ENCODE measurements at places on chromosomes 4 and X. TPM values are rescaled to one million over a fixed set of nuclear protein-coding genes. Genes with fewer than 3 reads are reported as not detected.

SSX2B gene
- not detected for total RNA-seq

ZCCHC18 gene
- total RNA-seq = 5.1 TPM

STARD8 gene
- total RNA-seq = 1.00 TPM

SLC25A5 gene
- total RNA-seq = 224 TPM

CHIC1 gene
- 7.6 TPM for total RNA-seq

RS1 gene
- total RNA-seq = not detected

DMD gene
- total RNA-seq = 23.2 TPM

DNA sequence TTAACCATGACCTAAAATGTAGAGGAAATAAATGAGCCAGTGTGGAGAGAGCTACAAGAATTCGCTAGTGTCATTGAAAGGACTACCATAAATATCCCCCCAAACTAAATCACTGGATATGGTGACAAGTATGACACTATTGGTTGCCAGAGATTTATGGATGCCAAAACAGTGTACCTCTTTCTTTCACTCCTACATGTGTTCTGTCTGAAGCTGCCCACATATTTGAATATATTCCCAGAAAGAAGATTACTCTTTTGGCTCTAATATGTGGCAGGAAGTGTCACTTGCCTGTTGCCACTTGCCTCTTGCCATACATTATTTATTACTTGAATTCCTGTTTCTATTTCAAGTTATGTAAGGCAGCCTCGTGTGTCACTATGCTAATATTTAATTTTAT is 1573.6 kb downstream of the TECRL start:
- DNase-seq = no peak

GRCh38 chr4:152997288-152997687 is 61.2 kb downstream of the FHDC1 start:
- no peak for DNase-seq

GRCh38 chr4:119597377-119597776 is 31.2 kb downstream of the PDE5A start:
- no peak for DNase-seq

DNA sequence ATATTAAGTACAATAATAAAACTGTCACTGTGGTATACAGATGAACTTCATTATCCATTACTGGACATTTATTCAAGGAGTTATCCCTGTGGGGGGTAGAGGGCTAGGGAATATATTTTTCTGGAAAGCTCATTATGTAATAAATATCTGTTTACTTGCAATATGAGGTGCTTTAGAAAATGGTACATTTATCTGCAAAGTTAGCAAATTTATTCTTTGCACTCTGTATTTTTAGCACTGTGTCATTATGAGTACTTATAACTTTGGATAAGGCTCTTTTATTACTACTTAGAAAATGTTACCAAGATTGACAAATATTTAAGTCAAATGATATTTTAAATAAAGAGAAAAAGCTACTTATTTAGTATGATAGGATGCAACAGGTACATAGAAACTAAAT is 37.8 kb downstream of the ANKRD17 start:
- no peak for DNase-seq

DNA sequence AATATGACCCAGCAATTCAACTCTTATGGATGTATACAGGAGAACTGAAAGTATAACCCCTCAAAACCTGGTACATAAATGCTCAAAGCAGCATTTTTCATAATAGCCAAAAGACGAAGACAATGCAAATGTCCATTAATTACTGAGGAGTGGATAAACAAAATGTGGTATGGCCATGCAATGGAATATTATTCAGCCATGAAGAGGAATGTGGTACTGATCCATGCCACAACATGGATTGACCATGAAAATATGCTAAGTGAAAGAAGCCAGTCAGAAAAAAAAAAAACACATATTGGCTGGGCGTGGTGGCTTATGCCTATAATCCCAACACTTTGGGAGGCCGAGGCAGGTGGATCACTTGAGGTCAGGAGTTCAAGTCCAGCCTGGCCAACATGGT is 74.5 kb upstream of the PLS3 start:
- DNase-seq = no peak

DNA sequence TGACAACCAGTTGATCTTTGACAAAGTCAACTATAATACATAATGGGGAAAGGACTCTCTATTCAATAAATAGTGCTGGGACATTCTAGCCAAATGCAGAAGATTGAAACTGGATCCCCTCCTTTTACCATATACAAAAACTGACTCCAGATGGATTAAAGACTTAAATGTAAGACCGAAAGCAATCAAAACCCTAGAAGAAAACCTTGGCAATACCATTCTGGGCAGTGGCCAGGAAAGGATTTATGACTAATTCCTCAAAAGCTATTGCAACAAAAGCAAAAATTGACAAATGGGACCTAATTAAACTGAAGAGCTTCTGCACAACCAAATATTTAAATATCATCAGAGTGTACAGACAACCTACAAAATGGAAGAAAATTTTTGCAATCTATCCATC is 185.1 kb downstream of the NPNT start:
- DNase-seq = no peak

DNA sequence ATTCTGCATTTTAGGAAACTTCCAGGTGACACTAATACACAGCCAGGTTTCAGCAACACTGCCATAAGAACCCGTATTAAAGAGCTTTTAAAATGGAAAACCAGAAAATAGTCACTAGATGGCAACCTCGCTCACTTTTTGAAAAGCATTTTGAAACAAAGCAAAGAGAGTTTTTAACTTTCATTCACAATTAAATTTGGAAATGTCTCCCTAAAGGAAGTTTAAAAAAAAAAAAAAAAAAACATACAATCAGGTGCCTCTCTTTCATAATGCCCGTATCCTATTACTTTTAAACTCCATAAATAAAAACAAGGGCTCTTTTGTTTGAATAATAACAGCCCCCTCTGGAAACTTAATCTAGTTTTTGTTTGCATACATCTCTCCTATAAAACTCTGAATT is 20.3 kb downstream of the MEPE start:
- no peak for DNase-seq

GRCh38 chr4:61468024-61468720 is 268.0 kb downstream of the ADGRL3 start:
- no peak for DNase-seq

DNA sequence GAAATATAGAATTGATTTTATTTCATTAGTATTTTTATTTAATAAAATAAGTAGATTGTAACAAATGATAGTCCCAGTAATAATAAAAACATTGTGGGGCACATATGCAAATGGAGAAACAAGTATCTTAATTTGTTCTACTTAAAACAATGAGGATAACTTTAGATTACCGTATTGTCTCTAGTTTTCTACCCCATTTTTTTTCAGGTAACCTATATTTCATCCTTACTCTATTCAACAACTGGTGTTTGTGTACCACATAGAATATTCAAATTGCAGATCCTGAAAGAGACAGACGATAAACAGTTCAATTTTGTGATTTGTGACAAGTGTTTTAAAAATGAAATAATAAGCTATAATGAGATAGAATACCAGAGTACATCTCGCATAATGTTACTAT is 671.8 kb downstream of the GALNTL6 start:
- DNase-seq = no peak

DNA sequence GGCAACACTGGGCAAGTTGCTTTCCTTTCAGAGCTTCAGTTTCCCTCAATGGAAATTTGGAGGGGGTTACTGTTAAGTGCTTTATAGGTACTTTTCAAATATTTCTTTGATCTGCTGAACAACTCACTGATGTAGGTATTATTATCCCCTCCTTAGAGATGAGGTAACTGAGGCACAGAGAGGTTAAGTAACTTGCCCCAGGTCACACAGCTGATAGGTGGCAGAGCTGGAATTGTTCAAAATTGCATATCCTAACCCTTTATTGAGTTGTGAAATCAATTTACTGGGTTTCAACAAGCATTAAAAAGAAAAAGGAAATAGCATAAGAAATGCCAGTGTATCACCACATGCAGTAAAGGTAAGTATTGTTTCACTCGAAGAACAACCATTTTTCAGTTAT is 6.6 kb downstream of the PPP1R3F start:
- no peak for DNase-seq

DNA sequence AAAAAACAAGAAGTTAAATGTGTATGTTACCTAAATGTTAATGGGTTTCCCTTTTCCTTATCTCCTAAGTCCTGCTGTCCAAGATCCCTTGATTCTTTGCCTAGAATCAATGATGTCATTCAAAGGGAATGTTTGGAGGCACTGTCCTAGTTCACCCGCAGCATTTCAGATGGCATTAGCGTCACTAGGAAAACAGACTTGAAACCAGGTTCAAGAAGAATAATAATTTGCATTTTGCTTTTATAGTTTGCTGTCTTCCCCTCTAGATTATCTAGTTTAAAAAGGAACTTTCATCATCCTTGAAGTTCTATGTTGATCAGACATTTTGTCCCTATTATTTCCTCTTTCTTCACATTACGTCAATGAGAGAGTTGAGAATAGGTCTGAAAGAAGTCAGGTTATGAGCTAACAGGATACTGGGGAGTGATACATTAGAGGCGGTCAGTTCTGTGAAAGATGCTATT is 234.1 kb upstream of the PGRMC2 start:
- no peak for DNase-seq

- DNase-seq = no peak
Observed at GRCh38 chr4:155745984-155746383, 12.8 kb upstream of the GUCY1B1 start.

DNA sequence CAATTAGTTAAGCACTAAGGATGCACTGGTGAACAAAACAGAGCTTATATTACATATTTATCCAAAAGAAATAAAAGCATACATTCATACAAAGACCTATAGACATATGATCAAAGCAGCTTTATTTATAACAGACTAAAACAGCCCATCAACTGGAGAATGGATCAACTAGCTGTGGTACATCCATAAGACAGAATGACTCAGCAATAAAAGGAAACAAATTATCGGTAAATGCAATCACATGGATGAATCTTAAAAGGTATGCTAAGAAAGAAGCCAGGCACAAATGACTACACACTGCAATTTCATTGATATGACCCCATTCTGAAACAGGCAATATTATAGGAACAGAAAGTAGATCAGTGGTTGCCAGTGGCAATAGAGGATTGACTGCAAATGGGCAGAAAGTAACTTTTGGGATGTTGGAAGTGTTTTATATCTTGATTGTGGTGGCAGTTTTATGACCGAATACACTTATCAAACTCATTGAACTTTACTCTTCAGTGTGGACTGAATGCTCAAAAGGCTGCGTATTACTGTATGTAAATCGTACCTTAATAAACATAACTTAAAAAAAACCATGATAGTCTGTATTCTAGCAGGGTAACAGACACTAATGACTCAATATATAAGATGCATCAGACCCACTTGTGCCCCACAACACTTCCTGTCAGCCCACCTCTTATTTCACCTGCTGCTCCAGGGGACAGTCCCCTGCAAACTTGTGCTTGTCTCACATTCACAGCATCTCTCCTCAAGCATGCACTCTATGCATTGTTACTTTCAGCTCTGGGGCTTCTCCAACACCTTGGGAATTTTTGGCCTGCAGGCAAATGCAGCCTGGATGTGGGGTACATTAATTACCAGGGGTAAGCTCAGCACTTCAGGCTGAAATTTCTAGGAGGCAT is 59.1 kb downstream of the MID1IP1 start:
- no peak for DNase-seq

DNA sequence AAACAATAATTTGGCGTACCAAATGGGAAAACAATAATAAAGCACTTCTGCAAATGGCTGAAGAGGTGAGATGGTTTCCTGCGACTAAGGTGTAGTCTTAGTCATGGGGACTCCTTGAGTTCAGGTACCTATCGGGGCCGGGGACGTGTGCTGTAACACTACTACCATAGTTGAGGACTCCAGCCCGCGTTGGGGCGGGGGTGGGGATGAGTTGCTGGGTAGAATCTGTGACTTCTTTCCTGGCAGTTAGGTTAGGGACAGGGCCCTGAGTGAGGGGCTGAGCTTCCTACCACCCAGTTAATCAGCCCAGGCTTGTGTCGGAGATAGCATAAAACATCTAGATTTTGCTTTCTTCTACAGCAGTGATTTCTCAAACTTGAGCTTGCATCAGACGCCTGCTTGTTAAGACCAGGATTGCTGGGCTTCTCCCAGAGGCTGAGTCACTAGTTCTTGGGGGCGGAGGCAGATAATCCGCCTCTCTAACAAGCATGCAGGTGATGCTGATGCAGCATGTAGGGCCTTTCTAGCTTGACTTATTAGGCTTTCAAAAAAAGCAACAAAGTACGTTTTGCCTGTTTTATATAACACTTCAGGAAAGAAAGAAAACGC is 30.2 kb downstream of the RBBP7 start:
- no peak for DNase-seq

- no peak for DNase-seq
Observed at GRCh38 chrX:18698737-18699650, 8.5 kb upstream of the PPEF1 start.
